ENCODE measurements at places on chromosomes 5 and 9.

DNA sequence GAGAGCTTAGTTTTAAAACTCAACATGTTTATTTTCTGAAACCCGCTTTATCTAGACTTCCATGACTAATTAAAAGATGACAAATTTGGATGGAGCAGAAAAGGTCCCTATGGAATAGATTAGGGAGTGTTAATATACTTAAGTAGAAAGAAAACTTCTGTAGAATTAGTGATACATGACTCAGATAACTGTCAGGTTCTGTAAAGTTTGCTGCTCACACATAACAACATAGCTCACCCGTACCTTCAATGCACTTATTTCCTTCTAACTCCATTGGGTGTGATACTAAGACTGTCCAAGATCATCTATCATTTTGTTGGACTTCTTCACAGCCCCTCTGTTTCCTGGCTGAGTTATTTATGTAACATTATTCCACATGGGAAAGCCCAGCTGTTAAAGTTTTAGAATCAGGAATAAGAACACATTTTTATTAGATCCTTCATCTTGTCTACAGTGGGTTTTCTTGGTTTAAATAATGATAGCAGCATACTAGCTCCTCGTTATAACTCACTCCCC, 27.8 kb downstream of the TMEM167A start:
- no peak for DNase-seq

GRCh38 chr5:173795601-173796000, 92.5 kb upstream of the CPEB4 start:
- no peak for DNase-seq

DNA sequence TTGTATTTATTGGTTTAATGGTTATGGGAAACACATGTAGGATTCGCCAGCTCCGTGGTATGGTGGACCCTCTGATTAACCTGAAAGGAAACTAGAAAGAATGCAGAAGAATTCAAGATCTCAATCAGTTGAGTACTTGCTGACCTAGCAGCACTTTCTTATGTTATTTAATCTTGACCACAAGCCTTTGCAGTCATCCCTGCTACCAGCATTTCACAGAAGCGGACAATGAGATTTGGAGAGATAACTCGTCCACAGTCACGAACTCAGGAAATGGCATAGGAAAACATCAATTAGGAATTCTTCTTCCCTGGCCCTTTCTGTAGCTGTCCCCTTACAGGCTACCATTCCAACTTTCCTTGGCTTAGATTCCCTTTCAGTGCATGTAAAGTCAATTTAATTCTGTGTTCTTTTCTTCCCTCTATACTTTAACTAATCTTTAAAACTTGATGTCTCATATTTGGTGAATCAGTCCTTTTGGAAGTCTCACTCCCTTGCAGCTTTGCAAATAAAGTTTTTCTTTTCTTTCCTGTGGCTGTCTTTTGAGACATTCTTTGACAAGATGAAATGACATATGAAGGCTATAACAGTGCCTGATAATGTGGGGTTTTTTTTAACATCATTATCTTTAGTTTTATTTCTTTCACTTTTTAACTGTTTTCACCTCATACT, 1.3 kb upstream of the SLC44A1 start:
- no peak for DNase-seq

DNA sequence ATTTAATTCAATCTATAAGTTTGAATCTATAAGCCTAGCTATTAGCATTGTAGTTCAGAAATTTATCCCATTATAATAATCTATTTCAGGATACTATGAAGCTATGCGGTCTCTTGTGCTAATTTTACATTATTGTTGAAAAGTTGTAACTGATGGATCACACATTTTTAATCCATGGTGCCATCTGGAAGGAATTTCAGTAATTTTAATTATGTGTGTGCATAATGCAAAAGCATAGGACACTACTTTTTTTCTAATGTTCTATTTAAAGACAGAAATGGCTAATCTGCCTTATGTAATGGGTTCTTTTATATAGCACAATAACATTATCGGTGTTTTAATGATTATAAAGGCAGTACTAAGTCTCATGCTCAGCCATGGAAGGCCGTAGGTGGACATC, 90.6 kb downstream of the HOMER1 start:
- no peak for DNase-seq

GRCh38 chr5:4735261-4735660, 404.9 kb upstream of the ADAMTS16 start:
- no peak for DNase-seq

DNA sequence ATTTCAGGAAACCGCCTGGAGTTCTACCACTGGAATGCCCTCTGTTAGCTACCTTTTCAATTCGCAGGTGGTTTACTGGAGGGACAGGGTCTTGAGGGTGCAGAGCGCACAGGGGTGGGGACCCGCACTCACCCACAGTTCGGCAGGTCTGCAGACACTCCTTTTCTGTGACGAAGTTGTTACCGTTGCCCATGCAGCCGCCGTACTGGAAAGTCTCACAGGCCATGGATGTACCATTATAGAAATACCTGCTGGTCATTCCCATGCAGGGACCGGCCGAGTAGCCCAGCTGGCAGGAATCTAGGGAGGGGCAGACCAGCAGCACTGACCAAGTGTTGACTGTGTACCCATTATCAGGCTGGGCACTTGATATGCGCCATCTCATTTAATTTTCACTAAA, 16.8 kb downstream of the AMBP start:
- DNase-seq: no peak

GRCh38 chr9:8673830-8674229, 874.3 kb upstream of the DMAC1 start:
- no peak for DNase-seq

GRCh38 chr5:94793816-94794198, 175.3 kb downstream of the SLF1 start:
- no peak for DNase-seq

GRCh38 chr5:78245136-78245535, 49.4 kb downstream of the AP3B1 start:
- DNase-seq: no peak

- no peak for DNase-seq
These were observed 7.3 kb upstream of the TSPAN17 start for GRCh38 chr5:176639981-176640380.

DNA sequence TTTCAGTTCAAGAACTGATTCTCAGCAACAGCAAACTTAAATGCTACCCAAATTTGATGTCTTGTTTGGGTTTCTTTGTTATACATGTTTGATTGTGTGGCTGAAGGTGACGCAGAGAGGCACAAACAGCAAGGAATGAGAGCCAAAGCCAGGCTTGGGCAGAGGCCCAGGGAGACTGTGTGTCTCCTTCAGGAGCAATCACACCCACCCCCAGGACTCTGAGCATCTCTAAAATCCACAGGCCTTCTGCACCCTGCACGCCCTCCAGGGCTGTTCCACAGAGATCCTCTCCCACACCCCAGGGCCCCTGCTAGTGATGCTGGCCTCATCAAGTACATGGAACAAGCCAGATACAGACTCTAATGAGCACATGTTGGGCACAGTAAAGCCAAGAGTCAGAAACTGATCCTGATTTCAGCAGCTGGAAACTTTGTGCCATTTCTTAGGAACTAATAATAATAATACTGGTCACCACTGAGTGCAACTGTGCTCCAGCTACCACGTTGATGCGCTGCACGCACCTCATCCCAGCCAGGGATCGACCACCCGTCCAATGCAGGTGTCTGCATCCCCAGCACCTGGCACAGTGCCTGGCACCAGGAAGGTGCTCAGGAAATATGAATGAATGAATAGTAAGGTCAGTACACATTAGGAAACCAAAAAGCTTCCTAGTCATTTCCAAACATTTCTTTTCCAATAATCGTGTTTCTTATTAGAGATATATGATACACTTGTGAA, 54.6 kb upstream of the TCF7 start:
- no peak for DNase-seq

DNA sequence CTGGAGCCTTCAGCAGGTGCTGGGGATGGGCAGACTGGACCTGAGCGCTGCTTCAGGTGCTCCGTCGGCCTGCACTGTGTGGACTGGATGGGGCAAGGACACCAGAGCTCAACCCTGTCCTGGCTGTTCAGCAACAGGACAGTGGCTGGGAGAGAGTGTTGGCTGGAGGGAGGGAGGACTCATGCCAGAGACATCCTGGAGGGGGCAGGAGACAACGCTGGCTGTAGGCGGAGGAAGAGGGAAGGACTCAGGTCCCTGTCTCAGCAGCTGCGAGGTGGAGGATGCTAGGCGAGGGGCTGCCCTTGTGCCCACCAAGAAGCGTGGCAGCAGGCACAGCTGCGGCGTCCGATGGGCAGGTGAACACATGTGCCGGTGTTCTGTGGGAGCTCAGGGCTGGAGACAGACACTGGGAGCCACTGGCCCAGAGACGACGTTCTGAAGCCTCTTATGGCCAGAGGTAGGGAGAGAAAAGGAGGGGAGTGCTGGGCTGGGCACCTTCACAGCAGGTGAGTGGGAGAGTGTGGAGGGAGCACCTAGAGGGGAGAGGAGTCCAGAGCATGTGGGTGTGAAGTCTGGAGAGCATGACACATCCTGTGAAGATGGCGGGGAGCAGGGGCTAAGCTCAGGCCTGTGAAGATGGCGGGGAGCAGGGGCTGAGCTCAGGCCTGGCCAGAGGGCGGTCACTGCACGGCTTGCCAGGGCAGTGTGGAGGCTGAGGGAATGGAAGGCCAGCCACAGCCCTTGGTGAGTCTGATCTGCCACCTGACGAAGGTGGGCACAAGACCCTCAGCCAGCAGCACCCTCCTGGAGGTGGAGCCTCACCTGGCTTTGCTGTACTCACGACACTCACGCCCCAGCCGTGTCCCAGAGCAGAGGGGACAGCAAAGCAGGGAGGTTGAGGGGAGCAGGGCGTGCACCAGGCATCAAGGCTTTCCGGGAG, 79.1 kb upstream of the FCN1 start:
- DNase-seq: no peak

DNA sequence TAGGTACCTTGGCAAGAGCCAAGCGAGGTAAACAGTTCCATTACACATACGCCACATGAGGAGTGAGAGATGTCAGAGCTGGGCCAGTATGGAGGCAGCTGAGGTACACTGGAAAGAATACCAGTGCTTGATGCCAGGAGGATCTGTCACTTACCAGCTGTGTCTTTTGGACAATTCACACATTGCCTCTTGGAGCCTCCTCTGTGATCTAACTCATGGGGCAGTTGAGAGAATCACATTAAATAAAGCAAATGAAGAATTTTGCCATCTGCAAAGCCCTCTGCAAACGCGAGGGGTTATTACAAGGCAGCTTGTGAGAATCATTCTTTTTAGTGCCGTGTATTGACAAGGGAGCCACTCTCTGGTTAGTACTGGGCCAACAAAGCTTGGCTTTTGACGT, 429.7 kb upstream of the KLF4 start:
- no peak for DNase-seq

DNA sequence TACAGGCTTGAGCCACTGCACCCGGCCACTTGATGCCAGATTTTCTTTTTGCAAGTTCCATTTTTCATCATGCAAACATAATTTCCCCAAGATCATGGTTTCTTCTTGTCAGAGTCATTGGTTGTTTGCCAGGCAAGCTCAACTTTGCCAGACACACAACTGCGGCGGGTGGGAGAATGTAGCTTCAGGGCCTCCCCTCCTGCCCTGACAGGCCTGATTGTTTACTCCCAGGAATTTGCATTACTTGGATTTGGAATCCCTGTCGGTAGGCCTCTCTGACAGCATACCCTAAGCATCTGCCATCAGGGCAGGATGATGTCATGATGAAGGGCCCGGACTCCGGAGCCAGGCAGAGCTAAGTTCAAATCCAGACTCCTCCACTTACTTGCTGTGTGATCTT, 15.1 kb downstream of the RPS14 start:
- no peak for DNase-seq

- DNase-seq: no peak
These were observed 20.8 kb downstream of the FGD3 start for GRCh38 chr9:92968081-92968480.

DNA sequence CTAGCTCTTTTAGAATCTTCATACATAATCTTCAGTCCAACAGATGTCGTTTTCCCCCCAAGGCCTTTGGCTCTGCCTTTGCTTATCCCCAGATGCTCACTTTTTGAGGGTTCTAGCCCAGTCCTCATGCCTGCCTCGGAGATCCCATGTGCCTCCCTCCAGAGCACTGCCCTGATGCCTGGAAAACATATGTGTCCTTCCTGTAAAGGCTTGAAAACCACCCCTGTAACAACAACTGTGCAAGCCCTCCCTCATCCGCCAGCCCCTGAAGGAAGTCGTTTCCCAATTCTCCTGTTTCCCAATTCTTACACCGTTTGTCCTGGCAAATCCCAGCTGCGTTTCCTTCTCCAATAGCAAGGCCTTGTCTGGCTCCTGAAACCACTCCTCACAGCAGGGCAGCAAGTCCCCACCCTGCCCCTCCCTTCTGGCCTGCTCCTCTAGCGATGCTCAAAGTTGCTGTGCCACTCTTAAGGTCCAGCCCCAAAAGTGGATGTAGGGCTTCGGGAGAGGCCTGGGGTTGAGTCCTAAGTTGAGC, 52.2 kb downstream of the SLC36A1 start:
- DNase-seq: no peak

DNA sequence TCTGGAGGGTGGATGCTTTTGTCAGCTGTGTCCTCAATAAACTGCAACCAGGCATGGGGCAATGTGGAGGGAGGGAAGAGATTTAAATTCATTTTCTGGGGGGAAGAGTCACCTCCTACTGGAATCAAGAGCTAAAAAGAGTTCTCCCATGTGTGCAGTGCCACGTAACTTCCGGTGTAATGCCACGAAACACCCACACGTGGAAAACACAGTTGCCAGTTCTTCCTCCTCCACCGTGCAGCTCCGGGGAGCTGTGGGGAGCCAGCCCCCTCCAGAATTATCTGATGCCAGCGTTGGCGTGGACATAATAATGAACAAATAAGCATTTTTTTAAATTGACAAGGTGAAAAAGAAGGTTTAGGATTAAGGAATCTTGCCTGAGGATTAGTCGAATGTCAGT, 32.1 kb upstream of the MED10 start:
- DNase-seq: no peak

GRCh38 chr5:115573133-115573532, 28.6 kb upstream of the FEM1C start:
- DNase-seq: peak; percentile 19

DNA sequence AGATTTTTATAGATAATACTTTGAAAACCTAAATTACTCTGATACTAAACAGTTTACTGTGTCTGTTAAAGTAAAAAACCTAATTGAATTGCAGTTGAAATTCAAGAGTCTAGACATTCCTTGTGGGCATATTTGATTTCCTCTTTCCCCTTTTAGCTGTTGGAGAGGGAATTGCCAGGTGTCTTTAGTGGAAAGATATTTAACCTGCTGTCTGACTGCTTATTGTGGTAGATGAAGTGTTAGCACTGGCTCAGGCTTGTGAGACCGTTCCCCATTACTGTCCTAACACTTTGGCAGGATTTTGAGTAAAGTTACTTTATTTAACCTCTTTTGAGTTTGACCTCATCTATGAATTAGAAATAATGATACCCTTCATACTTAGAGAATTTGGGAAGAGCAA, 16.4 kb downstream of the MAP3K1 start:
- DNase-seq: no peak

DNA sequence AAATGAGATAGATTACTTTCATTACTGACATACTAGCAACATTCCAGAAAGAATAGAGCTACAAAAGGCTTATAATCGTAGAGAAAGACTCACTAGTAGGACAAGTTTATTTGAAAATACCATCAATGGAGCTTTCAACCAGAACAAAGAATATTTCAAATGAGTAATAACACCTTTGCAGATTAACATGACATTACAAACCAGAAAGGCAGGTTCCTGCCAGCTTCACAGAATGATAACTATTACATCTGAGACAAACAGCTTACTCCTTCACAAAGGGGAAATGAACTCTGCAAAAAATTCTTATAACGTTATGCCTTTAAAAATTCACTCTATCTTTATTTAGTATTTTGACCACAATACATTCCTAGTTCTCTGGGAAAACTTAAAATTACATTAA, 103.1 kb downstream of the EPB41L4A start:
- no peak for DNase-seq
